Progenitor cell of endocrine pancreas (in vitro differentiated cells): ENCODE measurements at places on chromosomes 6 and 20.
A peak's percentile ranks its signal among the peaks of the same experiment; 100 is the strongest.

GRCh38 chr6:44220913-44221290 lies 2.5 kb upstream of the SLC29A1 start:
- DNase-seq, result no peak

DNA sequence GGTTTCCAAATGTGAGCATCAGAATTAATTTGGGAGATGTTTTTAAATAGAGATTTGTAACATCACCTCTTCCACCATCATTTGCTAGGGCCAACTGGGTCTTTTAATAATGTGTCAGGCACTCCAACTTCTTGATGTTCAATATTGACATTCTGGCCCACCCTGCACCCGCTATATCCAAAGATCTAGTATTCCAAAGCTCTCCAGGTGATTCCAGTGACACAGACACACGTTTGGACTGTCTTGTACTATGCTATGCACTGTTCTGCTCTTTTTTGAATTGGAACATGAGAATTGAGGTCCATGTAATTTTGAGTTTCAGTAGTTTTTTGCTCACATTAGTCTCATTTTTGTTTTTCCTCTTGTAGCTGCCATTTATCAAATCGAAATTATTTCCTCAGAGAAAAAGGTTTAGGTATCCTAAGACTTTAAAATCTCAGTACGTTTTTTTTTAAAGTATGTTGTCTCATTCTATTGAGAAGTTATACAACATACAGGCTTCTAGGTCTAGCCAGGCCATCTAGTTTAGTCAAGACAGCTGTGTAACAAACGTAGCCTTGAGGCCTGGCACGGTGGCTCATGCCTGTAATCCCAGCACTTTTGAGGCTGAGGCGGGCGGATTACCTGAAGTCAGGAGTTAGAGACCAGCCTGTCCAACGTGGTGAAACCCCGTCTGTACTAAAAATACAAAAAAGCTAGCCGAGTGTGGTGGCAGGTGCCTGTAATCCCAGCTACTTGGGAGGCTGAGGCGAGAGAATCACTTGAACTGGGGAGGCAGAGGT lies 3.1 kb downstream of the BICRAL start:
- no peak for DNase-seq

DNA sequence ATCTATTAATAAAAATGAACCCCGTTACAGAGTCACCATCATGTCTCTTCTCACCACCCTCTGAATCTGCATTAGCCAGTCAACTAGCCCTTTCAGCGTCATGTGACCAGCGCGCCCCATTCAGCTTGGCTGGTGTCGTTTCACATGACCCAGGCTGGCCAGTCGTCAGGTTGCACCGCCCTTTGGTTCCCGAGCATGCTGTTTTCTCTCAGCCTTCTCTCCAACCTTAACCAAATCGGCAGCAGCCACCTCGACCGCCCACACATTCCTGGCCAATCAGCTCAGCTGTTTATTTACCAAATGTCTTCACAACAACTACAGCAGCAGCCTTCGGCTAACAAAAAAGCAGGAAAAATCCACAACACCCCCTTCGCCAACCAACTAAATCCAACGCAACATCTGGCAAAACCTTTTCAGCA lies 5.6 kb downstream of the SRSF3 start:
- DNase-seq, result no peak

GRCh38 chr6:37525460-37526357 lies 26.0 kb upstream of the CCDC167 start:
- no peak for DNase-seq

GRCh38 chr6:9484091-9484490 lies 930.8 kb downstream of the TFAP2A start:
- DNase-seq, result no peak

GRCh38 chr6:113558431-113558830 lies 298.7 kb upstream of the MARCKS start:
- no peak for DNase-seq

DNA sequence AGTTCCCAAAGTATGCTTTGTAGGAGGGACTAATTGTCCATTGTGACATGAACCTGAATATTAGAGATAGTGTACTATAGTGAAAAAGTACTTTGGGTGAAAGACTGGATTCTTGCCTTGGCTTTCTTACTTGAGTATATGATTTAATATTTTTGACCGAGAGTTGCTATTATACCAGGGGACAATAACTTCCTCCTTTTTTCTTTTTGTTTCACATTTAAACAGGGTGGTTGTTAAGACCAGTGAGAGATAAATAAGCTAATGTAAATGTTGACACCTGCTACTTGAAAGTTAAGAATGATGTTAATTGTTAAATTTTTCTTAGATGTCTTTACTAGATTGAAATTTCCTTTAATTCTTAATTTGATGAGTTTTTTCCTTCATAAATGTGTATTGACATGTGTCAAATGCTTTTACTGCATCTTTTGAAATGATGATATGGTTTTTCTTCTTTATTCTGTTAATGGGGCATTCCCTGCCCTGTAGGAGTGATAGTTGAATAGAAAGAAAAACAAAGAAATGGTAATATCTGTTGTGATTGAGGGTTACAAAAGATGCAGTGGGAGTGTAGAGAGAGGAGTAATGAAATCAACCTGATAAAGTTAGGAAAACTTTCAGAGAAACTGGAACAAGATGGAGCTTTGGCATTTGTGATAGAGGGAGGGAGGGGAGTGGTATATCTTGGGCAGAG lies 48.4 kb downstream of the ZFAND3 start:
- DNase-seq, result no peak

DNA sequence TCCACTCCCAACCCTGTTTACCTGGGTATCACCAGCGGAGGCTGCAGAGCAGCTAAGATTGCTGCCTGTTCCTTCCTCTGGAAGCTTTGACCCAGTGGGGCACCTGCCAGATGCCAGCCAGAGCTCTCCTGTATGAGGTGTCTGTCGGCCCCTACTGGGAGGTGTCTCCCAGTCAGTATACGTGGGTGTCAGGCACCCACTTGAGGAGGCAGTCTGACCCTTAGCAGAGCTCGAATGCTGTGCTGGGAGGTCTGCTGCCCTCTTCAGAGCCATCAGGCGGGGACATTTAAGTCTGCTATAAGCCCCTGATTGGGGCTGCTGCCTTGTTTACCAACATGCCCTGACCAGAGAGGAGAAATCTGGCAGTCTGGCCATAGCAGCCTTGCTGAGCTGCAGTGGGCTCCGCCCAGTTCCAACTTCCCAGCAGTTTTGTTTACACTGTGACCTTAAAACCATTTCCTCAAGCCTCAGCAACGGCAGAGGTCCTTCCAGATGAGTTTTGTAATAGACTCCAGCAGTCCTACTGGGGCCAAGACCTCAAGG lies 2.8 kb downstream of the RAET1E start:
- no peak for DNase-seq

- DNase-seq, result peak; percentile 30
These were observed at the start of gene CD109 for GRCh38 chr6:73695619-73696421. CD109 (plus strand) TSS chr6:73696203; CDS start chr6:73696216, 13 bp downstream.

DNA sequence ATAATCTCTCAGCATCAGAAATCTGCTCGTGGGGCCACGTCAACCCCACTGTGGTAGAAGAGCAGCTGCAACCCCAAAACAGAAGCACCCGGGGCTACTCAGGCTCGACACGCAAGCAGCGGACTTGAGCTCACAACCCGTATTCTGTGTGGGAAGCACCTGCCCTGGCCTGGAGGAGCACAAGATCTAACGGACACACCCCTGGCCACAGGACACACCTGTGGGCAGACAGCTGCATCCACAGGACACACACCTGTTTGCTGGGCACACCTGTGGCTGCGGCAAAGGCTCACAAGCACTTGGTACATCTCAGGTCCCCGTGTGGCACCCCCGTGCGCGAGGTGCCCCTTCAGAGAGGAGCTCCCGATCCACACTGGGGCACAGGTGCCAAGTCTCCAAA lies 36.5 kb downstream of the ZBTB46 start:
- no peak for DNase-seq

- no peak for DNase-seq
These were observed 6.6 kb upstream of the BTBD9 start for GRCh38 chr6:38646166-38646878.

DNA sequence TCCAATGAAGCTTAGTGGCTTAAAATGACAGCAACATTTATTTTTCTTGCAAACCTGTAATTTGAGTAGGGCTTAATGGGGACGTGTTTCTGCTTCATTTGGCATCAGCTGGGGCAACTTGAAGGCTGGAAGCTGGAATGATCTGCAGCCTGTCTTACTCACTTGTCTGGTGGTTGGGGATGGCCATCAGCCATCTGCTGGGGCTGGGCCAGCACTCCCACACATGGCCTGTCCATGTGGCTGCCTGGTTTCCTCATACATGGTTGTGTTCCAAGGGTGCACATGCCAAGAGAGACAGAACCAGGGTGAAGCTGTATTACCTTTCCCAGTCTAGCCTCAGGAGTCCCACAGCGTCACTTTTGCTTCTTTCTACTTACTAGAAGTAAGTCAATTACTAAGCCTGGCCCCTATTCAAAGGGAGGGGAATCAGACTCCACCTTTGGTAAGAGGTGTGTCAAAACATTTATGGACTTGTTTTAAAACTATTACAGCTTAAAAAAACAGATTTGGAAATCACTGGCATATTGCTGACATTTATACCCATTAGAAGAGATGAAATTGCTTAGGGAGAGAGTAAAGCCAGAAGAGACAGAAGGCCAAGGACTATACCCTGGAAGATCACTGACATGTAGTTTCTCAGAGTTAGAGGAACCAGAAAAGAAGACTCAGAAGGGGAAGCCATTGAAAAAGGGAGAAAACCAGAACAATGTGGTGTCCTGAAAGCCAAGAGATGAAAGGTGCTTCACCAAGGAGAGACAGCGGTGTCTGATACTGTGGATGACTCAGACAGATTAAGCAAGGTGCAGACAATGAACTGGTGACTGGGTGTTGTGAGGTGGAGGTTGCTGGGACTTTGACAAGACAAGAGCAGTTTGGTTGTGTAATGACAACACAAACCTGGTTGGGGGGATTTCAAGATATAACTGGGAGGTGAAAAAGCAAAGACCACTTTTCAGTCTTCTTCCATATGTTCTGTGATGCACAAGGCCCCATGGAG lies 345.2 kb downstream of the GJA1 start:
- DNase-seq, result no peak

GRCh38 chr6:113018351-113019151 lies 671.4 kb downstream of the RFPL4B start:
- DNase-seq, result no peak

DNA sequence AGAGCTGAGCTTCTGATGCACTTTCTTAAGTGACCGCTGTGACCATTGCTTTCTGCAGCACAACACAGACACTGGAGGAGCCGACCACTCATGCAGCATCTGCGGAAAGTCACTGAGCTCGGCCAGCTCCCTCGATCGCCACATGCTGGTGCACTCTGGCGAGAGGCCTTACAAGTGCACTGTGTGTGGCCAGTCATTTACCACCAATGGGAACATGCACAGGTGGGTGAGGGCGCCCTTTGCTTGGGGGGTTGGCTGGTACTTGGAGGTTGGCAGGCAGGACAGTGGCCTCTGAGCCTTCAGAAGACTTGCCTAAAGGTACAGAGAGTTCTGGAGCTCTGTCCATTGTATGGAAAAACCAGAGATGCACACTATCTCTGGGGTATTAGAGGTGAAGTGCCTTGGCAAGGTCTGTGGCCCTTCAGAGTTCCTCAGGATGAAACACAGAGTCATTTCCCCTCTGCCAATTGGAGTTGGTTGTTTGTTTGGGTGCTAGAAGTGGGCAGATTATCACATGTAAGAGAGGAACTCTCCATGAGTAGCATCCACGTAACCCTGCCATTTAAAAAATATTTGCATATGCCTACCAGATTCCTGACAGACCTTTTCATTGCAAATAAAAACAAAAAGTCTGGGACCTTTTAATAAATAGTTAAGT lies 81.5 kb downstream of the RREB1 start:
- DNase-seq, result no peak

GRCh38 chr6:151101161-151101815 lies 138.5 kb upstream of the AKAP12 start:
- no peak for DNase-seq

- no peak for DNase-seq
These were observed 27.0 kb downstream of the SNAI1 start for GRCh38 chr20:50009521-50010454.

GRCh38 chr6:158905277-158905676 lies 86.1 kb upstream of the EZR start:
- no peak for DNase-seq

GRCh38 chr6:42781546-42781795 lies 381 bp upstream of the BICRAL start:
- no peak for DNase-seq

- no peak for DNase-seq
These were observed 69.2 kb upstream of the CDYL start for GRCh38 chr6:4707011-4707410.

DNA sequence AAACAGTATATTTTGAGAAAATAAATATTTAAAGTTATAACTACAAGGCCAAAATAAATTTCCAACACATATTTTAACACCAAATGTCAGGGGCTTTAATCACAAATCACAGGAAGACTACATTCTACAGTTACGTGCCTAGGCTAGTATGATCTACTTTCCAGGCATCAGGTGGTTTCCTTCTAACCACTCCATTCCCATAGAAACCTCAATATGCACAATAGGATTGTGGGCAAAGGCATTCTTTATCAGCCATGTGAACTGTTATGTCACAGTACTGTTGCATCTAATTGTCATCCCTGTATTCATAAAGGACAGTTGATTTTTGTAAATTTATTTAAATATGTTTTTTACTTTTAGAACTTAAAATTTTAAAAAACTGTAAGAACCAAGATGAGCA lies 32.4 kb downstream of the ATG5 start:
- no peak for DNase-seq

DNA sequence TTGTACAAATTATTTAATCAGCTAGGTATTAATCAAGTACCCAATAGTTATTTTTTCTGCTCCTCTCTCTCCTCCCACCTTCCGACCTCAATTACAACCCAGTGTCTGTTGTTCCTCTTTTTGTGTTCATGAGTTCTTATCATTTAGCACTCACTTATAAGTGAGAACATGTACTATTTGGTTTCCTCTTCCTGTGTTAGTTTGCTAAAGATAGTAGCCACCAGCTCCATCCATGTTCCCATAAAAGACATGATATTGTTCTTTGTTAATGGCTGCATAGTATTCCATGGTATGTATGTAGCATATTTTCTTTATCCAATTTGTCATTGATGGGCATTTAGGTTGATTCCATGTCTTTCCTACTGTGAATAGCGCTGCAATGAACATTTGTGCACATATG lies 652.8 kb upstream of the CITED2 start:
- DNase-seq, result no peak

- DNase-seq, result no peak
These were observed 91.3 kb upstream of the EYA2 start for GRCh38 chr20:46803123-46804020.

DNA sequence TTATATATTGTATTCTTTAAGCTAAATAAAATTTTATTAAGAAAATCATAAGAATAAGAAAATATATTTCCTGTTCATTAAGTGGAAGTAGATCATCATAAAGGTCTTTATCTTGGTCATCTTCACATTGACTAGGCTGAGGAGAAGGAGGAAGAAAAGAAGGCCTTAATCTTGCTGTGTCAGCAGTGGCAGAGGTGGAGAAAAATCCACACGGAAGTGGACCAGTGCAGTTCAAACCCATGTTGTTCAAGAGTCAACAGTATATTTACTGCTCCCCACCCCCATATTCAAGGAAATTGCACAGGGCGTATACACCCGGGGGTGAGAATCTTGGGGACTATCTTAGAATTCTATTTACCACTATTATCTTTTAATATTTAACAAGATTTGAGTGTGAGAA lies 178.6 kb upstream of the SCGN start:
- no peak for DNase-seq
